Trophoblast cell (in vitro differentiated cells and primary cell): ENCODE measurements at places on chromosomes 2 and 18.

DNA sequence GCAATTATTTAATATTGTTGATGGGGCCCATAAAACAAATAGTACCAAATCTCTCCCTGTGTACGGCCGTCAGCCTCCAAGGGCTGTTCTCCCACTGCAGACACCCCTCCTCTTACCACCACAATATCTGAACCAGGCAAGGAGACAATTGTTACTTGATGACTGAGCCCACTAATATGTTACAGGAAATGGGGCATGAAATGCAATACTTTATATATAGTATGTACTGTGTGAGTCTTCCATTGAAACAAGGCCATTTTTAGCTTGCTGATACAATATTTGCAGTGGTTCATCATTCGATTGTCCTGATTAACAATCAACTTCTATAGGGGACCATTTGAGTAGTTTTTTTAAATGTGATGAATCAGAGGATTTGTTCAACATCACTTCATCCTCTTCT lies 307.3 kb downstream of the GBX2 start:
- no peak for DNase-seq

DNA sequence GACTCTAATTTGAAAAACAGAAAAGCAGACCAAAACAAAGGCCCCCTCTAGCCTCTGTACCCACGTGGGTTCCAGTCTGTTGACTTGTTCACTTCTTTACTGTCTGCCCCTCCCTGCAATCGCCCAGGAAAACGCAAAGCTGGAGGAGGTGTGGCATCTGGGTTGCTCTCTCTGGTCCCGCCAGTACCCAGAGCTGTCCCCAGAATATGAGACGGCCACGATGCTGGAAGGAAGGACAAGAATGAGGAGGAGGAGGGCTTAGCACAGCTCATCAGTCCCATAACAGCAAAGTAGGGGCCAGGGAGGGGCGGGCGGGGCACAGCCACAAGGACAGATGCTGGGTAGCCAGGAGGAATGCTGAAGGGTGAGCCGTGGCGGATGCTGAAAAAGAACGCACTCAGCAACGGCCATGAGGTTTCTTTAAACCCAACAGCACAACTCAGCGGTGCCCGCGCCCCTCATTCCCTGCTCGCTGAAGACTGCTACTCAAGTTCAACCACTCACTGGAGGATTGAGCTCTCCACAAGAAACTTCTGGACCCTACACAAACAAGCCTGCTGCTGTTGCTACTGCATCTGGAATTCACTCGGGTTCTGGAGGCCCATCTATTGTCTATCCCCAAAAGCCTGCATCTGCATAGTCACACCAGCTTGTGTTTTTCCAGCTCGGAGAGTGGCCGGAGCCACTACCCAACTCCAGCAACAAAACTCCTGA lies 187.7 kb downstream of the HDAC4 start:
- DNase-seq = no peak

GRCh38 chr2:168244318-168244717 lies 3.1 kb downstream of the STK39 start:
- DNase-seq = no peak

- DNase-seq = peak; percentile 78
Observed at GRCh38 chr18:23612434-23613090, 26.3 kb upstream of the NPC1 start.

- DNase-seq = peak; percentile 15
Observed at GRCh38 chr2:206204710-206205109, 45.0 kb downstream of the EEF1B2 start.

DNA sequence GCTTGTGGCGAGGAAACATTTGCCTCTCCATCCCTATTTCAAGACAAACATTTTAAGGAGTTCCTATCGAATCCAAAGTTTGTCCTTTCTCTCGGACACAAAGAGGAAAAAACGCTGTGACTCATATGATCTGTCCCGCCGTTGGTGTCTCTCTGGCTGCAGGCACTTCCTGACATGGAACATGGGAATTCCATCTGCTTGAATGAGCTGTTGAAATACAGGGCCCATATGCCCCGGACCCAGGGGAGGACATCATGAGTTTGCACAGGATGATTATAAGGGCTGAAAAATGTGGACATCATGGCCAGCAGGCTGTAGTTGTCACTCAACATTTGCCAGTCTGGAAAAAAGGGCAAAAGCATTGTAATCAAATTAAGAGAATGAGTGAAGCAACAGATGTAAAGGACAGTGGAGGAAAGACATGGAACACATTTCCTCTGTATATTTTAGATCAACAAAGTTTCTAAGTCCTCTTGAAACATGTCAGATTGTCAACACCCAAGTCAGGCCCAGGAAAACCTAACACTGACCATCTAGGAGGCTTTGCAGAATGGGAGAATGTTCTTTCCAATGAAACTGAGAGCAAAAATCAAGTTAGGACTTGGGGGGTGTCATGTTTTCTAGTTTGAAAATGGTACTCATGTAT lies 103.2 kb upstream of the SMIM21 start:
- DNase-seq = no peak

DNA sequence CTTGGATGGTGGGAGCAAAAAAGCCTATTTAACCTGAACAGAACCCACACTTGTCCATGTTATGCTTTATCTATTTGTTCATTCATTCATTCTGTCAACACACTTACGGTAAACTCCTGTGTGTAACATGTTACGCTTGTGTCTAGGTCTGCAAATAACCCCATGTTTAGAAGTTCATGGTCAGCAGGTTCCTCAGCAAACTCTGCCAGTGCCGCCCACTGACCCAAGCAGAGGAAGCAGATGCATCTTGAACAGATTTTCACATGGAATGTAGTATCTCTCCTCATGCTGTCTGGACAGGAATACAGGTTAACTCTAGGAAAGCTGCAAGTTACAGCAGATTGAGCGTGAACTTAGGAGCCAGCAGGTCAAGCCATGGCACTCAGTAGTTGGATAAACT lies 213.7 kb upstream of the COPS8 start:
- no peak for DNase-seq

DNA sequence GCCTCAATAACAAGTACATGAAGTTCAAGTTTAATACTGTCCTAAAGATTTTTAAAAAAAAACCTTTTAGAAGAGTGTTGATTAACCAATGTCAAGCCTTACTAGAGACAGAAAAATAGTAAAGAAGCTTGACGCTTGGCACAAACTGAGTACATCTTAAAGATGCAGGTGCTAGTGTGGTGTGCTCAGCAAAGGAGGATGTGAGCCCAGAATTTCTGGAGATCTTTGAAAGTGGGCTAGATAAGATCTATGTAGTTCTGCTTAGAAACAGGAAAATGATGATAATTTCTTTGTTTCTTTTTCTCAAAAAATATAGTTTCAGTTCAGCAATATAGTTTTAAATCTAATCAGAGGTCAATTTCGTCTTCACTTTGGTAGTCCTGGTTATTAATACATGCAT lies 118.3 kb upstream of the KLHL14 start:
- no peak for DNase-seq

DNA sequence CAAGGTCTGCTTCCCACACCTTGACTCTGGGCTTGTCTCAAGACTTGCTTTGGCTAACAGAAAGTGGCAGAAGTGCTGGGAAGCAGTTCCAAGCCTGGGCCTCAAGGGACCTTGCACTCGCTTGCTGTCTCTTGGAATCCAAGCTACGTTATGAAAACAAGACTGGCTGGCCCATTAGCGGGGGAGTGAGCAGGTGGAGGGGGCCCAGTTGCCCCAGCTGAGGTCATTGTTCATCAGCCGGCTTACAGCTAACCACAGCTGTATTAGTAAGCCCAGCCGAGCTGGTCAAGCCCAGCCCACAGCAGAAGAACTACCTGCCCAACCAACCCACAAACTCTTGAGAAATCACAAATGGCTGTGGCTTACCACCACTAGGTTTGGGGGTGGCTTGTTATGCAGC lies 63.1 kb downstream of the MARCO start:
- DNase-seq = no peak

DNA sequence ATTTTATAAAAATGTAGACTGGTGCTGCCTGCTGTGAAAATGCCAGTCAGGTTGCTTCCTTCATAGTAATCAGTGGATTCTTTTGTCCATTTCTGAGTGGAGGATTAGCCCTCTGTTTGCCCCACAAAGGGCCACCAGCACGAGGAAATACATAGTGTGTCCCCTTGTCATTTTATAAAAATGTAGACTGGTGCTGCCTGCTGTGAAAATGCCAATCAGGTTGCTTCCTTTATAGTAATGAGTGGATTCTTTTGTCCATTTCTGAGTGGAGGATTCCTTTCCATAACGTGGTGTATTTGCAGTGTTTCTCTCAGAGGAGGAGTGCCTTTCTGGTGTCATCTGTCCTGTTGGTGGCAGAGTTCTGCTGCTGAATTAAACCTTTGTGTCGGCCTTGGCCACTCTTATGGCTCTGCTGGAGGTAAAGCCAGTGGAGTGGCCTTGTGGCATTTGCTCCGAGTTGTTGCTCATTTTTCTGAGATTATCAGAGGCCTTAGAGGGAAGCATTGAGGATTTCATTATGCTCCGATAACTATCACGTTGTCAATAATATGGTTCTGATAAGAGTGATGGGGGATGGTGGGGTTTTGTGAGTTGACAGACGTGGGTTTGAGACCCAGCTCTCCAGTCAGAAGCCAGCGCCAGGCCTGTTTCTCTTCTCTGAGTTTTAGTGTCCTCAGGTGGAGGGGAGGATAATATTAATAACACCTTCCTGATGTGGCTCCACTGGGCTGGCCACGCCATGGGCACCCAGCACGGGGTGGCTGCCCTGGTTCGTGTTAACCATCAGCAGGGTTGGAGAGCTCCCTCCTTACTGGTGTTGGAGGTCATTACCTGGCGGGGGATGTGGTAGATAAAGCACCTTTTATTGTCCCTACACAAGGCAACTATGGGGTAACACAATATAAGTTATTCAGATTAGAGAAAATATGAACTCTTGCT lies 96.6 kb downstream of the NEDD4L start:
- DNase-seq = no peak

DNA sequence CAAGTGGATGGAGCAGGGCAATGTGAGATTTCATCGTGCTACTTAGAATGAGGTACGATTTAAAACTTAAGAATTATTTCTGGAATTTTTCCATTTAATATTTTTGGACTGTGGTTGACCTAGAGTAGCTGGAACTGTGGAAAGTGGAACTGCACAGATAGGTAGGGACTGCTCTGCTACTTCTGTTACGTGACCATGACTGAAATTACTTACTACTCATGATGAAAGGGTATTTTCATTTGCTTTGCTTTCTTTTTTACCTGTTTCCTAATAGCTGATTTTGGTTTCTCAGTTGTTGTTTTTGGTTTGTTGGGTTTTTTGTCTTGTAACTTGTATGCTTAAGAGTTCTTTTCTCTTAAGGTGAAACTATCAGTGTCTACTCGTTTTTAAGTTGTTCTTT lies 11.4 kb downstream of the UBE2E3 start:
- DNase-seq = no peak

- DNase-seq = peak; percentile 98
Observed at GRCh38 chr18:63259567-63260379, 59.8 kb downstream of the BCL2 start.

GRCh38 chr2:209726311-209726710 lies 45.3 kb upstream of the UNC80 start:
- peak; percentile 8 for DNase-seq

- no peak for DNase-seq
Observed at GRCh38 chr2:16661936-16662839, 3.4 kb downstream of the CYRIA start.

DNA sequence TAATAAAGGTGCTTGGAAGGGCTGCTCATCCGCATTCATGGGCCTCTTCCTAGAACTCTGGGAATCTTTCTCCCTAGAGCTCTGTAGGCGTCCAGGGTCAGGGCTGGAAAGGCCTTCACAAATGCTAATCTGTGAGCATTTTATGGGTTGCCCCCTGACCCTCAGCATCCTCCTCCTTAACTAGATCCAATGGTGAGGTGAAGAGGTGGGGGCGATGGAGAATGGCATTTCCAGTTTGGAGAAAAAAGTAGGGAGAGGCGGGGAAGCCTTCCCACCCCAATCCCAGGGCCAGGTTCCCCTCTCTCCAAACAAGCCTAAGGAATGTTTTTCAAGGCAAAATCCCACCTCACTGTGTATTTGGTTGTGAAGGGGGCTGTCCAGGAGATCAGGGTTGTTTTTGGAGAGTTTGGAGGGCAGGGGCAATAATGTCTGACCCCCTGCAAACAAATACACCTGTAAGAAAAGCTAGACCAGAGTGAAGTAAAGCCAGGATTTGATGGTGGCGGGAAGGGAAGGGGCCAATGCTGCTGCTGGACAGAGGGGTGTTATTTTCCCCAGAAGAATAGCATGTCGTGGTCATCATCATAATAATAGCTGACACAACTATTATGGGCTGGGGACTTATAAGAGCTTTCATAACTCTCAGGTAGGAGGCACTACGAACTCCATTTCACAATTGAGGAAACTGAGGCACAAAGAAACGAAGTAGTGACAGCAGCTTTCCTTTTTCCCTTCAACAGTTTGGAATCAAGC lies 1.4 kb upstream of the MYCN start:
- DNase-seq = no peak

- DNase-seq = no peak
Observed at GRCh38 chr2:121360566-121361300, 75.7 kb upstream of the TFCP2L1 start.

- DNase-seq = no peak
Observed at GRCh38 chr2:229470781-229471180, 199.7 kb upstream of the PID1 start.

DNA sequence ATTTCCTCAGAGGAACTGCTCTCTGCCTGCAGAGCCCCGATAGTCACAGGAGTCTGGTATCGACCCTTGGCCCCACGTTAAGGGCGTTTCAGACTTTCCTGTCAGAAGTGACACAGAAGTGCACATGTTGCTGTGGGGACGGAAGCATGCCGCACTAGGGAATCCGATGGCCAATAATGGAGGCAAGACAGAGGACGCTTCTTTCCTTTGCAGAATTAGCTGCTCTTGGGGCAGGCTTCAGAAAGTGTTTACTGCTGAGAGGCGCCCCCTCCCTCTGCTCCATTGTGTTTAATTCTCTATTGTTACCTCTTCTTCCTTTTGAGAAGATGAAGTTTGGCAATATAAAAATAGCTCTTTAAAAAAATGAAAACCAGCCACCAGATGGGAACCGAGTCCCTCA lies 118.6 kb upstream of the EML6 start:
- DNase-seq = no peak

DNA sequence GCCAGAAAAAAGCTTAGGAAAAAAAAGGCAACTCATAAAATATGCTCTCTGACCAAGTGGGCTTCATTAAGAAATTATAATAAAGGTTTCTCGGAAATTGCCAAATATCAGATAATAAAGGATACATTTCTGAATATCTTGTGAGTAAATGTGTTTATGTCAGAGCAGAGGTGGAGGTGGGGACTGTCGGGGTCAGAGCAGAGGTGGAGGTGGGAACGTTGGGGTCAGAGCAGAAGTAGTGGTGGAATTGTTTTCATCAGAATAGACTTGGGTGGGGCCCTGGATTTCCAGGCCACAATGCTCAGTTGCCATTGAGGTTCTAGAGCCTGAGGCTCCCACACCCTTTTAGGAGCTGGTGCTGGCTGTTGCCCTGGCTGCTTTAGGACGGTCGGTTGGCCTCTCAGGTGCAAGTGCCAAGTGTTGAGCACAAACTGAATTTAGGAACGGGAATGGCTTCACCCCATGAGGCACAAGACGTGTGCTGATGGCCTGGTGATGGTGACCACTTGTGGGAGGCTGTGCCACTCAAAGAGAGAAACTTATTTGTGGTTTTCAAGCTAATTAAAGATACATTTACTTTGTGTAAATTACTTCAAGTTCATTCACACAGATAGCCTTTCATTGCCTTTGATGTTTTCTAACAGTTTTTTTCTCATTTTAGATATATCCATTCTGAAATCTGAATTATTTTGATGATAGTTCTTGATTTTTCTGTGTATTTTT lies 131.5 kb downstream of the ATP9B start:
- DNase-seq = peak; percentile 3

GRCh38 chr2:67970542-67970941 lies 92.3 kb downstream of the C1D start:
- no peak for DNase-seq

- no peak for DNase-seq
Observed at GRCh38 chr2:120231974-120232635, 8.9 kb upstream of the TMEM185B start.
